ENCODE measurements at places on chromosomes 13 and 19.

DNA sequence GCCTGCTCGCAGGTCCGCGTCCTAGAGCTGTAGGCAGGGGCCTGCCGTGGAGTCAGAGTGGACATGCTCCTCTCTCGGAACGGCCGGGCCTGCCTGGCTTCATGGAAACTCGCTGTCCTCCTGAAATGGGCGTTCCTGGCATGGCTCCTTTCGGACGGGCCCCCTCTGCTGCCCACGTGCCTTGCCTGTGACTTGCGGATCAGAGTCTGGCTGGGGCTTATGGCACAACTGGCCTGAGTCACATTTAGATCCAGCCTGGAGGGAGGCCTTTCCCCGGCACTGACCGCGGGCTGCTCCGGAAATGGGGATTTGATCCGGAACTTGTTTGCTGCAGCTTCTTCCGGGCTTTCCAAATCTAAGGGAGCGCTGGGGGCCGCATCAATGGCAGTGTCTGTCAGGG lies 28.1 kb downstream of the THSD1 start:
- DNase-seq: no peak

DNA sequence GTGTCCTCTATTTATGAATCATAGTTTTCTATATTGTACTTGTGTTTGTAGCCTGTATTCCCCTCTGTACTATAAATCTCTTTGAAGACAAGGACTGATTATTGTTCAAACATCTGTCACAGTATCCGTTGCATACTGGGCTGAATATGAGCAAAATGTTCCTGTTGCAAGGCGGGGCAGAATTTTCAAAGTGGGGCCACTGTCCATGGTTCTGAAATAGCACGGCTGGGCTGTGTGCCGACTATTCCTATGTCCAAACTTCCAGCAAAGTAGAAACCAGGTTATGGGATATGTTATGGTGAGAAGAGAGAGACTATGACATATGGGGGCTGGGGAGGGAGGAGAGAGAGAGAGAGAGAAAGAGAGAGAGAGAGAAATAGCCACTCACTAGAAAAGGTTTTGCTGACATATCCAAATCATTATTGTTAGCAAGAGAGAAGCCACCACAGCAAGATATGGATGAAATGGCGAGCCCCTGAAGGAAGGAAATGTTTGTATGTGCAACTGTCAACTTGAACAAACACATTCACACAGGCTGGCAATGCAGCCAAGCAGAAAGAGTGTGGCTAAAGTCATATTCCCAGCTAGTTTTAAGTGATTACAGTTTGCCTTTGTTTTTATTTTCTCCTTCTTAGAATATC lies 107.0 kb upstream of the GPR12 start:
- no peak for DNase-seq

DNA sequence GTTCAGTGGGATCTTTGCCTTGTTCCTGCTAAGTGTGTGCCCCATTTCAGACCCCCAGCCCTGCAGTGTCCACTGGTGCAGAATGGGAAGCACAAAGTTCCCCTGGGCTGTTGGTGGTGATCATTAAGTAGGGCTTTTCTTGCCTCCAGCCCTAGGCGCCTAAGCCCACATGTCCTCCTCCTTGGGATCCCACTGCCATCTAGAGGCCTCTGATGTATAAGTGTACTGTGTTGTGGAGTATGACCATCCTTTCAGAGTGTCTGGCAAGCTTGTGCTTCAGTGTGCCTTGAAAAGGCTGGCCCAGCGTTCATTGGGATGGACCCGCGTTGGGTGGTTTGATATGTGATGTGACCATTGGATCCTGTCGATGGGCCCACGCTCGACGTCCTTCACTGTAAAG lies 71.2 kb downstream of the WASF3 start:
- DNase-seq: no peak

- DNase-seq: no peak
These were observed 45.6 kb upstream of the RAP2A start for GRCh38 chr13:97388373-97388772.

DNA sequence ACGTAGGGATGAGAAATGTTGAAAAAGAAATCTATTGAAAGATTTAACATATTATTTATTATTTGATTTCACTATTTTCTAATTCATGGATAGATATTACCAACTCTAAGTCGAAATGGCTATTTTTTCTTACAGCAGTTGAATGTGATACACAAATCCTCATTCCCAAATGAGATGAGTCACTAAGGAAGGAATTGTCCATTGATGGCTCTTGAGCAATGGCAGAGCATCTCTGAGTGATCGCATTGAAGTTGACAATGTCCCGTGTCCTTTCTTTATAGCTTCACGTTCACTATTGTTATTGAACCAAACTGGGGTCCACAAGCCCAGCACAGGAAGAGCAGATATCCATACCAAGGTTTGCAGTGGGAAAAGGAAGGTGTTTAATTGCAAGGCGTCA lies 648.3 kb upstream of the SPRY2 start:
- DNase-seq: no peak

GRCh38 chr19:15248648-15249527 lies 16.6 kb upstream of the EPHX3 start:
- no peak for DNase-seq

GRCh38 chr19:58379246-58379645 lies 1.6 kb downstream of the ZNF837 start:
- DNase-seq: no peak
